ENCODE measurements at places on chromosomes 2 and 18.

DNA sequence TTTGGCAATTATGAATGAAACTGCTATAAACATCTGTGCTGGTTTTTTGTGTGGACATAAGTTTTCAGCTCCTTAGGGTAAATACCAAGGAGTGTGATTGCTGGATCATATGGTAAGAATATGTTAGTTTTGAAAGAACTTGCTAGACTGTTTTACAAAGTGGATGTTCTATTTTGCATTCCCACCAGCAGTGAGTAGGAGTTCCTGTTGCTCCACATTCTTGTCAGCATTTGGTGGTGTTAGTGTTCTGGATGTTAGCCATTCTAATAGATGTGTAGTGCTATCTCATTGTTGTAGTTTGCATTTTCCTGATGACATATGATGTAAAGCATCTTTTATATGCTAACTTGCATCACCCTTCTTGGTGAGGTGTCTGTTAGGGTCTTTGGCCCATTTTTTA, 304.6 kb downstream of the NUP35 start:
- DNase-seq, result no peak

DNA sequence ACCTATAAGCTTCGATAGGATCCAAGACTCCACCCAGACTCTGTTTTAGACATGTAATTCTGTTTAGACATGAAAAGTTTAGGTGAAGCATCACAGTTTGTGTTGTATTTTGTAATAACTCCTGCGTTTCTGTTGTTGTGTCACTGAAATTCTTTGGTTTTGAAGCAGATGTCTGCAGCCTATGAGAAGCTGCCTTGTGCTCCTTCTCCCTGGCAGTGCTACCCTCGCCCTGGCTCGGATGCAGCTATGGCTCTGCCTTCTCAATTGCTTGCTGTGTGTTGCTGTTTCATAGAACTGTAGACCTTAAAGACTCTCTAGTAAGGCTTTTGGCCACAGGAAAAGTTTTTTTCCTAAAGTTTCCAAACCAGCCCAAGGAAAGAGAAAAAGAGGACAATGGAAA, 40.2 kb upstream of the ZNF638 start:
- DNase-seq, result peak; percentile 23

DNA sequence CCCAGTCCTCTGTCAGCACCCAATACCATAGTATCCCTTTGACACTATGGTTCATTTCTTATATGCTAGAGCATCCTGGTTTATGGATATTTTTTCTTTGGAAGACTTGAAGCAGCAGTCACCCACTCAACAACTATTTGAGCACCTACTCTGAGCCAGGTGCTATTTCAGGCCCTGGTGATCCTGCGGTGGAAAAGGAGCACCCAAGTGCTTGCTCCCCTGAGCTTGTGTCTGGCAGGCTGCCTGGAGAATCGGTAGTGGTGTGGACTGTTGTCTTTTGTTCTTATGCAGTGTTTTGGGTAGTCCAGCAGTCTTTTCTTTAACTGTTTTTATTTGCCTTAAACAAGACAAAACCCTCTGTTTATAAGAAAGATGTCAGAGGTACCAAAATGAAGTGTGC, 28.9 kb downstream of the NCK2 start:
- DNase-seq, result no peak

DNA sequence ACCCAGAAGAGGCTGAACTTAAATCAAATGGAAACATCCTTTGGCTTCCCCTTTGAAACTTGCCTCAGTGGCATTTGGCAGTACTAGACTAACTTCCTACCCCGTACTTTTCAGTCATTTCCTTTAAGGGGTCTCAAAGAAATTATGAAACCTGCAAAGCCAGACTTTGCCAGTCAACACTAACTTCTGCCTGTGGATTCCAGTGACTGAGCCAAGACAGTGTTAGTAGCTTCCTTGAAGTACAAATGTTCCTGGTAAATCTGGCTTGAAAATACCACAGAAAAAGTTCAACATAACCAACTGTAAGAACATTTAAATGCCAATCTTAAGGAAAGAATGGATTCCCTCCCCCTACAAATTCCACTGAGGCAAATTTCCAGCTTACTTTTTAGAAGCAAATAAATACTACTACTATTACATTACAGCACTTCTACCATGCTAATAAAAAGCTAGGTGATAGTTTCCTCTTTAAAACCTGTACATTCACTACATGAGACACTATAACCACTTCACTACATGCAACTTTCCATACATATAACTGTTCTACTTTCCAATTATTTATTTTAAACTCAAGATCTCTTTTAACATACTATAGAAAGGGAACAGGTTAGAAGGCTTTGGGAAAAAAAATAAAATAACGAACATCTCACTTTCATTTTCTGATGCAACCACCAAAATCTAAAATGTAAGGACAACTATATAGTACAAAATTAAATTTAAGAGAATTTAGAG, 2.4 kb downstream of the PELI1 start:
- DNase-seq, result peak; percentile 53

- no peak for DNase-seq
These were observed 127.6 kb downstream of the TDRD15 start for GRCh38 chr2:21251216-21251980.

DNA sequence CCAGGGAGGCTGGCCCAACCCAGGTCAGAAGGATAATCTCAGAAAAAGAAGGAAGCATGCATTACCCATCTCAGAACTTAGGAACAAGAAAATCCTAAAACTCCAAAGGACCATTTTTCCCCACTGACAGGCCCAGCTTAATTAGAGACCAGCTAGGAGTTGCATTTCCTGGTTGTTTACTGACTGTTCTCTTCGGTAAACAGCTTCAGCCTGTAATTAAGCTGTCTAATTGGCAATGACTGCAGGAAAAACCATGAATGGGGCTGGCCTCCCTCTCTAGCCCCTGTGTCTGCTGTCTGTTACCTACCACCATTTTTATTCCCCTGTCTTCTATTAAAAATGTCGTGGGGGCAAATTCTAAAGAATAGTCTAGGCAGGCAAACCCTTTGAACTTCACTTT, 146.5 kb downstream of the AGAP1 start:
- DNase-seq, result no peak

- peak; percentile 39 for DNase-seq
These were observed 845 bp upstream of the MYCN start for GRCh38 chr2:15939556-15939853.

GRCh38 chr2:240393831-240394410, 41.5 kb upstream of the GPC1 start:
- no peak for DNase-seq

GRCh38 chr2:24153478-24153877, 21.4 kb upstream of the FAM228A start:
- DNase-seq, result no peak

DNA sequence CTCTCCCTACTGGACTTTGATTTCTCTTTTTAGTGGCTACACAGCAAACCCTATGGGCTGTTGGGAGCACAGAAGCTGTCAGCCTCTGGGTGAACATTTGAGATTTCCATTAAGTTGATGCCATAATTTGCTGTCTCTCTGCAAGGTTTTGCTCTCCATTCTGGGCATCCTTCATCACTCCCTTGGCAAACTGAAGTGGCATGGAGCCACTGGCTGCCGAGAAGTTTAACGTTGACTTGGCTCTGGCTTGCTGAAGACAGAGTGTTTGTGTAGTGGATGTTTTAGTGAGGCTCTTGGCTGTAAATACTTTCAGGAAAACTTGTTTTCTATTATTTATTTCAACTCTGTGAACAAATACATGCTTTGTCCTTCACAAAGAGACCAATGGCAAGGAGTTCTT, 91.5 kb downstream of the ALK start:
- DNase-seq, result no peak

DNA sequence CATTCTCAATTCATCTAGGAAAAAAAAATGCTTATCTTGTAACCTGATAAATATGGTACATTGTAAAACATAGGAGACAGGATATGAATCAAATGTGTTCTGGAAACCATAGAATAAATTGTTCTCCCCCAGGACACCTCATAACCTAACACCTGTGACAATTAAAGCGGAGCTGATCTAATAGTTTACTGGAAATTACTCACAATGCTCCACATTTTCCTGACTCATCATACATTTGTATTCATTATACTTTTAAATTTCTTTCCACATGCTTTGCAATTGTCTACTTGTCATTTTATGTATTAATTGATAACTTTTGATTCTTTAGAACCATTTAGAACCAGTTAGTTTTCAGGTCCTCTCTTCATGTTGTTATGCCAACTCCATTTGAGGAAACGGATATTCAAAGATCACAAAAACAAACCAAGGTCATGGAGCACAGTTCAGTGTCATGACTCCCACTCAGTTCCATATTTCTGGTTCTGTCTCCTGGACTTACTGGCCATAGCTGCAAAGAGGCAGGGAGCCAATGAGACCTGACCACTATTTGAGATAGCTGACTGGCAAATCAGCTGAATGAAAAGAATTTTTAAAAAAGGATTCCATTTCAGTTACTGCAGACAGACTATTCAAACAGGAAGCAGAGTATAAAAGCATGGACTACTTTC, 128.5 kb downstream of the CALCRL start:
- DNase-seq, result no peak

GRCh38 chr2:178796079-178796677, 11.0 kb downstream of the TTN start:
- peak; percentile 83 for DNase-seq

GRCh38 chr2:142965443-142965842, 88.0 kb downstream of the KYNU start:
- peak; percentile 12 for DNase-seq

- DNase-seq, result no peak
These were observed 44.5 kb downstream of the TMEM131 start for GRCh38 chr2:97951155-97951680.
